ENCODE measurements at places on chromosomes 4 and X.

DNA sequence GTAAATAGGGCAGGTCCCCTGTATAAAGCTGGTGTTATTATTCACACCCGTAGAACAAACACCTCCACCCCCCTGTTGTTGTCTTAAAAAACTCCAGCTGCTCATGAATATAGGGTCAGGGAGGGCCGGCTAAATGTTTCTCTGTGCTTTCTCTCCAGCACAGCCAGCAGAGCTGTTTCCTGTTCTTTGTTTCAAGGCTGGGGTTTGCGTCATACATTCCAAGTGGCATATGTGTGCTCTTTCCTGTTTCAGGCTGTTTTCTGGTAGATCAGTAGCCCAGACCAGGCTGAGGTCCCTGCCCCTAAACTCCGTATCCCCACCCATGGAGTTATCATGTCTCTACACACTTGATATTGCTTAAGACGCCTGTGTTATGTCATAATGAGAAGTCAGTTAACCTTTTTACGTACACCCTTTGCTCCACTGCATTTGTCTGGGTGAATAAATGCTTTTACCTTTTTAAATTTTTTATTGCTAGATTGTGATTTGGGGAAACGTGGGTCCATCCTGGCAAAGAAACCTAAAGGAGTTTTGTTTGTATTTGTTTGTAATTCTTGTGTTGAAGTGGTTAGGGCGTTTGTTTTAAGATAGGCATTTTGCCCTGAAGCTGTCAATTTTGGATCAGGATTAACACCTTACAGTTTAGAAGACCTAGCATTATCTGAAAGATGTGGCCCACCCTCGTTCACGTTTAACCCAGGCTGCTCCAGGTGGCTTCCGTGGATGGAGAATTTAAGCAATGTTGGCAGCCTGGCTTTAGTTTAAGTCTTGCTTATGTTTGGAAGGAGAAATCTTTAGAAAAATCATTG is 3.3 kb downstream of the KLF3 start:
- DNase-seq = peak; percentile 97

GRCh38 chr4:2507259-2507658 is 29.2 kb upstream of the FAM193A start:
- DNase-seq = no peak

GRCh38 chr4:52889778-52890520 is 27.8 kb downstream of the RASL11B start:
- DNase-seq = no peak

DNA sequence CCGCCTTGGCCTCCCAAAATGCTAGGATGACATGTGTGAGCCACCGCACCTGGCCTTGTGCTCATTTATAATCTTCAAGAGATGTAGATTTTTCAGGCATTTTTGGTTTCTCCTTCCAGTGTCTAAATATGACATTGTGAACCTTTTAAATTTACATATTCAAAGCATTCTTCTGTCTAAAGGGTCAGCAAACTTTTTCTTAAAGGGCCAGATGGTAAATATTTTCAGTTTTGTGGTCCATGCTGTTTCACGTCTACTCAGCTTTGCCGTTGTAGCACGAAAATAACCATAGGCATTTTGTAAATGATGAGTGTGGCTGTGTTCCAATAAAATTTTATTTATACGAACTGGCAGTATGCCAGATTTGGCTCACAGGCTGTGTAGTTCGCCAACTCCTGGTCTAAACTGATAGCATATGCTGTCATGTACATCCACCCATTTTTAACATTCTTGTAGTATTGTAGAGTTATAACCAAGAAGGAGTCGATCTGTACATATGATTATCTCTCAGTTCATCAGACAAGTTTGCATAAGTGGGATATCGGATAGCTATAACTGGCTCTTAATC is 12.7 kb upstream of the GCNA start:
- no peak for DNase-seq

DNA sequence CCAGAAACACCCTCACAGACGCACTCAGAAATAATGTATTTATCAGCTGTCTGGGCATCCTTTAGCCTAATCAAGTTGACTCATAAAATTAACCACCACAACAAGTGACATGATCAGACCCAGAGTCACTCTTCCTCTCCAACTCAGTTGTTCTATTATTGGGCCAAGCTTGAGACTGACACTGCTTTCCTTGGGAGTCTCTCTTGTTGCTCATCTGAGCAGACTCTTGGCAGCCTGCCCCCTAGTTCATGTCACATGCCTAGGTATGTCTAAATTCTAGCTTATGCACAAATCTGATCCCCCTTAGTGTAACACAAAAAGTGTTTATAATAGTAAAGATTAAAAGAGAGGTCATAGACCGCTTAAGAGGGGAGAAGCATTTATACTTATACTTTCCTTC is 72.6 kb upstream of the ADAMTS3 start:
- DNase-seq = no peak

- DNase-seq = no peak
These were observed 130.7 kb downstream of the NR3C2 start for GRCh38 chr4:148311526-148311925.

DNA sequence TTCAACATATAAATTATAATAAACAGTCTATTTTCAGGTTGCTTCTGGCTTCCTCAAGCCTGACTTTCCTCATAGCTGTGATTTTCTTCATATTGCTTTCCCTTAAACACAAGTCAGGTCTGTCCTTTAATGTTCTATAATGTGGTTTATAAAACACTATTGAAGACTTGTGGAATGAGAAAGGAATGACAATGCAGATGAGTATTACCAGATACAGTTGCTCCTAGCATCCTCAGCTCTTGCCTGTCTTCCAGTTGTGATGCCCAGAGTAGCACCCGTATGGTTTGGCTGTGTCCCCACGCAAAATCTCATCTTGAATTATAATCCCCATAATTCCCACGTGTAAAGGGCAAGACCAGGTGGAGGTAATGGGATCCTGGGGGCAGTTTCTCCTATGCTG is 265.7 kb upstream of the BOD1L1 start:
- DNase-seq = no peak

- no peak for DNase-seq
These were observed 44.7 kb upstream of the UGT2B7 start for GRCh38 chr4:69051576-69051943.

DNA sequence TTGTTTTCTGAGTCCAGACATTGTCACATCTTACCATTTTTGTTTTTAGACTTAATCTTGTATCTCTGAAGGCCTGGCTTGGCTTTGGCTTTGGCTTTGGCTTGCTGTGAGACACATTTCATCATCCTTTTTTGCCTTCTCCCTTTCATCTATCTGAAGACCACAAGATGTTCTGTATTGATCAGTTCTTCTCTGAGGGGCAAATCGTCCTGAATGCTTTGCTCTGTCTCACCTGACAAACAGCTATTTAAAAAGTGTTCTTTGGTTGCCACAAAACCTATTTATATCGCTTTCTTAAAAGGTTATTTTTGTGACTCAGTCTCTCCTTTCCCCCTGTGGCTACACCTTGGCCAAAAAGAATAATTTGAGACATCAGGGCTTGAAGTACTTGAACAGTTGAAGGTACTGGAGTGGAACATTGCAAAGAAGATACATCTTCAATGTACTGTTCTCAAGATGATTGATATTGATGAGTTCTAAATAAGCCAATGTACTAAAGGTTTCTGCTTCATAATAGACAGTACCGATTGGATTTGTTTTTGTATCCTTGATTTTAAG is 80.7 kb downstream of the ALG13 start:
- no peak for DNase-seq

DNA sequence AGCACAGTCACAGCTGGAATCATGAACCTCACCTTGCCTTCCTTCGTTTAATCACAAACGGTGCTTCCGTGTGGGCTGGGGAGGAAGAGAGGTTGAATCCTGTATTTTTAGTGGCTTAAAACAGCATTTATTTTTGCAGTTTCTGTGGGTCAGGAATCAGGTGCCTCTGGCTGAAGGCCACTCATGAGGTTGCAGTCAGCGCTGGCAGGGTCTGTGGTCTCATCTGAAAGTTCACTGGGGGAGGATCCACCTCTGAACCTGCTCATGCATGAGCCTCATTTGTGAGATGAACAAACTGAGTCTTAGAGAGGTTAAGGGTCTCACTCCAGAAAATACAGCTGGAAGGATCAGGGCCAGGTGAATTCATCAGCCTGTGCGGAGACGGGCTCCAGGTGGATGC is 17.1 kb upstream of the ABLIM2 start:
- DNase-seq = no peak

DNA sequence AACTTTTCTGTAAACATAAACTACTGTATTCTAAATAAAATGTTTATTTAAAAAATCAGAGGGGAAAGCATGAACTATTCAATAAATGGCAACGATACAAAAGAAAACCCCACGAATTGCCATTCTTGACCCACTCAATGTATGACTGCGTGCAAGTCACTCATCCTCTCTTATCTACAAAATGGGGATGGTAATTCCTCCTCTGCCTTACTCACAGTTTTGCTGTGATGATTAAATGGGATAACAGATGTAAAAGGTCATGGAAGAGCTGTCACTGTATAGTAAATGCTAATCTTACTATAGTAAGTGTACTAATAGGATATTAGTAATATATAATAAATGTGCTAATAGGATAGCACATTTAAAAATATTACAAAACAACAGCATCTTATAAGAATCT is 173.4 kb downstream of the SCFD2 start:
- no peak for DNase-seq

DNA sequence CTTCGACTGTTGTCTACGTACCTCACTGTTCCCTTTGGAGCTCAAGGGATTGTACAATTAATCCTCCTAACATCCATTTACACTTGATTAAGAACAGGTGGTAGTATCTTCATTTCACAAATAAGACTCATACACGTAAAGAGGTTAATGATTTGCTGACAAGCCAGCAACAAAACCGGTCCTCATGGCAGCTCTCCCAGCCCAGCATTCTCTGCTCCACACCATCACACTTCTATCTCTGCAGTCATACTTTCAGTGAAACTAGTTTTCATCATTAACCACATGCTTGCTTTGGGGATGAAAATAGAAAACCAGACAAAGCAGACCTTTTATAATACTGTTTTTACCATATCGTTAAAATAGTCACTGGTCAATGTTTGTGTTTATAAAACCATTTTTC is 28.7 kb upstream of the CASK start:
- no peak for DNase-seq

DNA sequence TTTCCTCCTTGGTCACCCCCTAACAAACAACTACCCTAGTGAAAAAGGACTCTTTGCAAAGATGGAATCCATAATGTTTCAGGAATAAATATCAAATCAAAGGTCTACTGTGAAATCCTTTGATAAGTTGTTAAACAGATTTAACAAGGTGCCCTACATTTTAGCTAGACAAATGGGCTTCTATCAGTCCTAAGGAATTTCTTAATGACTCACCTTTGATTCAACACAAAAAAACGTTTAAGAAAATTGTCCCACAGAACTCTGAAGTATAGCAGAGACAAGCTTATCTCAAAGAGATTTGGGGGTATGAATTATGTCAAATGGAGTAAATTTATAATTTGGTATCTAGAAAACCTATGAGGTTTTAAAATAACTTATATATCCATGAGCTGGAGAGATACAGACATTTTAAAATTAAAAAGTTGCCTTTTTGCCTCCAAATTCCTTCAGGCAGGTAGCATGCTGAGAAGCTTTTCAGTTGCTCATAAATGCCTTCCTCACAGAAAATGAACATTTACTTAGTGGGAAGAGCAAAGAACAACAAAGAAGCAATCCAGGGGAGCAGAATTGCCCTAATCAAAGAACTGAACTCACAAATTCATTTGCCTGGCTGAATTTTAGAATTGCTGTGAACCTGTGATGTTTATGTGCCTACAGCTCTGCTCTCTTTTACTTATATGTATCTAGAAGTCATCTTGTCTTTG is 649.3 kb downstream of the STPG2 start:
- no peak for DNase-seq

DNA sequence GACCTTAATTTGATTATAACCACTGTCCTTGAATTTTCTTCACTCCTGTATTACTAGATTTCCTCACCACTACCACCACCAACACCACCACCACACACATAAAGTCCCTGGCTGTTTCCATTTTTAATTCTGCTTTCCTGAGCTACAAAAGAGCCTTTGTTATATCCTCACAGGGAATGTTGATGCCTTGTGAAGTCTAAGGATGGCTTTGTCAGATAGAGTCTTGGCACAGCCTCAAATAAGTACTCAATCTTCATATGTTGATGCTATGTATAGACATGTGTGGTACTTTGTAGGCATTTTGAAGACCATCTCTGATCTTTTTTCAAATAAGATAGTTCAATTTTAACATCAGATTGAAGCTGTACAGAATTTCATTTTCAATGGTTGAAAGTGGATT is 1016.7 kb upstream of the LCORL start:
- no peak for DNase-seq

- DNase-seq = no peak
These were observed 167.1 kb upstream of the PACRGL start for GRCh38 chr4:20532871-20533870.

DNA sequence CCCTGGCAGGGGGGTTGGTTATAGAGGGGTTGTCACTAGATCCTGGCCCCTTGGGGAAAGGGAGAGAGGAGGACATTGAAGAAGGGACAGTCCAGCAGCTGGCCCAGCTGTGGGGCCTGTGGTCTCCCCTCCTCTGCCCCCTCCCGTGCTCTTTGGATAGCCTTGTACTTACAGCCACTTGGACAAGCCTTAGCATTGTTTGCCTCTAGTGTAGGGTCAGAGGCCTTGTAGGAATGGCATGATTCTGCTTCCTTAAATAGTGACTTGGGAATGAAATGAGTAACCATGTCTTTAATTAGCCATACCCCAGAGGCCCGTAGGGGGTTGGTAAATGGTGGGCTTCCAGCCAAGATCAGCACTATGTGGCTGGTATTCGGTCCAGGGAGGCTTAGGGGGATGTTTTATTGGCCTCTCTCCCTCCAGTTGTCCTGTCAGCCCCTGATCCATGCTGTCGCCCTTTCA is 230.6 kb downstream of the PTTG2 start:
- DNase-seq = no peak

DNA sequence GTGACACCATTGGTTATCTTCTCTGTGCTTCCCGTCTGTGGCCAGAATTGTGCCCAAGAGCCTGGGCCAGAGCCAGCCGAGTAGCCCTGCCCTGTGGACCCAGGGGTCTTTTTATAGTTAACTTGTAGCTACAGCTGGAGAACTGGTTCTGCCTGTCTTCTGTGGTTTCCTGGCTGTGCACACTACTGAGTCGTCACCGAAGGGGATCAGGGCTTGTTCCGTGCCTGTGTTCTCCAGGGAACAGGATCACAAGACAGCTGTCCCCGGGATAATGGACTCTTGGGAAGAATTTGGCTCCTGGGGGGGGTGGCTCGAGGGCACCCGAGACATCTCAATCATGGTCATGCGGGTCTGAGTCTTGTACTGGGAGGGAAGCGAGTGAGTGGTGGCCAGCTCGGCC is 22.1 kb upstream of the OPN1LW start:
- DNase-seq = no peak

All from Kasumi-1 (cell line).